Left lung (tissue), 14 donors: ENCODE measurements at places on chromosomes 1 and 21. TPM values are rescaled to one million over a fixed set of nuclear protein-coding genes. Genes with fewer than 3 reads are reported as not detected.

GRCh38 chr1:41863718-41864117, 55.0 kb downstream of the HIVEP3 start:
- DNase-seq = no peak

GRCh38 chr1:114979278-114979891, 50.2 kb upstream of the TSHB start:
- DNase-seq = peak; percentile 54

The CATSPERE gene
- polyA plus RNA-seq = 1.8 TPM

The FCER1A gene
- 0.86 TPM for polyA plus RNA-seq

The UBL4B gene
- not detected for polyA plus RNA-seq

- peak; percentile 63 for DNase-seq
Observed at GRCh38 chr1:206890125-206891060, 6.8 kb upstream of the IL24 start.

The MYCL gene
- polyA plus RNA-seq = 12.3 TPM
